ENCODE measurements at places on chromosomes 12 and 14.

GRCh38 chr12:104414581-104415341, 42.0 kb upstream of the CHST11 start:
- no peak for DNase-seq

DNA sequence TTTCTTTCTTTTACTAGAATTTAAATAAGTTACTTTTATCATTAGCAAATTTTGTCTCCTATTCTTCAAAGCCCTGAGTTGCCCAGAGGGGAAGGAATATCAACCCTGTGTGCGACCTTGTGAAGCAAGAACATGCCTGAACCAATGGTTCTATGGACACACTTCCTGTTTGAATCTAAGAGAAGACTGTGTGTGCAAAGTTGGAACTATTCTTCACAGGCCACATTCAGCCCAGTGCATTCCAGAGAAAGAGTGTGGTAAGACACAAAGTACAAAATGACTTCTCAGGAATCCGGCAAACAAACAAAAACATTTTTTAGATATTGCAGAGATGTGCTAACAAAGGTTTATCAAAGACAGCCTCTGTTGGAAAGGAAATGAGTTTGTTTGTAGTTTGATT, 90.8 kb upstream of the PTPRQ start:
- no peak for DNase-seq

DNA sequence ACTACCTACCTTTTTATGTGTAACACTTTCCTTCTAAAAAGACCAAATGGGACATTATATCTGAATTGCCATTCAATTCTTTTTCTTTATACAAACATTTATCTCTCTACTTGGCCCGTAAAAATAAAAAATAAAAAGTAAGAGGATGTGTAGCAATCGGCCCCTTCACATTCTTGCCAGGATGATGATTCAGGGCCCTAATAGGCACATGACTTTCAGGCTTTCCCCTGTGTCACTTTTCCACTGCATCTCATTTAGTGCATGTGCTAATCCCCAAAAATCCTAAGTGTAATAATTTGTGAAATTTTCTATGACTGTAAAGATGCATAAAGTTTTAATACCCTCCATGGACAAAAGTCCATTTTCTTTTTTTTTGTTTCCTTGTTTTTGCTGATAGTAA, 23.0 kb upstream of the ATP2B1 start:
- no peak for DNase-seq

- DNase-seq, result no peak
These were observed 33.5 kb upstream of the ADGRD1 start for GRCh38 chr12:130920119-130920703.

- no peak for DNase-seq
These were observed 25.0 kb downstream of the RAB35 start for GRCh38 chr12:120091371-120092090.

DNA sequence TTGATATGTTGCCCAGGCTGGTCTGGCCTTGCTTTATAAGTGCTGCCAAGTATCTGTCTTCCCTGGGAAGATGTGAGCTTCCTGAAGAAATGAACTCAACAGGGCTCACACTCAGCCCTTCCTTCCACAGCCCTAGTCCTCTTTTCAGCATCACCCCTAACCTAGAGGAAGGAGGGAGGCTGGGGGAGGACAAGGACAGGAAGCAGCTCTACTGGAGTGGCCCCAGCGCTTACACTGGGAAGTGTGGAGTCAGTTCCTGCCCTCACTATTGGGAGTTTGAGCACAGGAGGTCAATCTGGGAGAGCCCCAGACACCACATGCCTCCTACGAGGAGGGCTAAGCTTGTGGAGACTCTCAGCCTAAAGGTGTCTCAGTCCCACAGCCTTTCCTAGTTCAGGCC, 16.8 kb downstream of the GALNT6 start:
- DNase-seq, result no peak

GRCh38 chr14:72633551-72633950, 260.4 kb downstream of the DPF3 start:
- no peak for DNase-seq

GRCh38 chr14:72634691-72635616, 258.9 kb downstream of the DPF3 start:
- no peak for DNase-seq

DNA sequence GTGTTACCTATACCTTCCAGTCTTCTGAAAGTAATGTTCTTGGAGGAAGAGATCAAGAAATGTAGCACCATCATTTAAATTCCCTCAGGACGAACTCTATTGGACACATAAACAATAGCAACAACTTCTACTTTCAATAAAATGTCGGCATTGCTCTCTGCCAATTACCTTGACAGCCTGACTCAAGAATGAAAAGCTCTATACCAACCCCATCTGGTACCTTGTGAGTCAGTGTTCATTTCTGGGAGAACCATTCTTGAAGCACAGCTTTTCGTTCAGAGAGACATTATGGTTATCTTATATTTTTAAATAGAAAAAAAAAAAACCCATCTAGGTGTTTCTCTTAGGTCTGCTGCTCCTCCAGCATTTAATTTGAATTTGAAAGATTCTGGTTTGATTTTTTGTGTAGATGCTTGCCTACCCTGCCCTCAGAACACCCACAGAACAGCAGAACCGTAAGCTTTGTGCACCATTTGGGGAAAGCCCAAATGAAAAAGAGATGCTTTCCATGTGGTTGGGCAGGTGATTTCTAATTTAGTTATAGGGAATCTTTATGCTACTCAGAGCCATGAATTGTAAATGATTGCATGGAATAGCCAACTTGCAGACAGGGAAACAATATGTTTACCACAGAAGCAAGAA, 156.0 kb downstream of the SAMD4A start:
- DNase-seq, result no peak

GRCh38 chr12:124953689-124954405, 35.1 kb downstream of the DHX37 start:
- no peak for DNase-seq

- DNase-seq, result no peak
These were observed 80.5 kb upstream of the ZFP36L1 start for GRCh38 chr14:68873376-68873775.

Data from stimulated activated CD4-positive, alpha-beta T cell treated with anti-CD3 and anti-CD28 coated beads, TNF-alpha, amount 100 ng/mL, for 48 hours (primary cell).